ENCODE measurements at places on chromosomes 16 and 17.
A peak's percentile ranks its signal among the peaks of the same experiment; 100 is the strongest.

GRCh38 chr16:86270696-86271095 lies 239.6 kb upstream of the FOXF1 start:
- DNase-seq: no peak

GRCh38 chr17:29747660-29748059 lies 124.9 kb upstream of the CORO6 start:
- DNase-seq: no peak

GRCh38 chr16:53142823-53143568 lies 88.2 kb downstream of the CHD9 start:
- DNase-seq: no peak

- no peak for DNase-seq
Observed at GRCh38 chr17:1555651-1556471, 6.7 kb downstream of the PITPNA start.

DNA sequence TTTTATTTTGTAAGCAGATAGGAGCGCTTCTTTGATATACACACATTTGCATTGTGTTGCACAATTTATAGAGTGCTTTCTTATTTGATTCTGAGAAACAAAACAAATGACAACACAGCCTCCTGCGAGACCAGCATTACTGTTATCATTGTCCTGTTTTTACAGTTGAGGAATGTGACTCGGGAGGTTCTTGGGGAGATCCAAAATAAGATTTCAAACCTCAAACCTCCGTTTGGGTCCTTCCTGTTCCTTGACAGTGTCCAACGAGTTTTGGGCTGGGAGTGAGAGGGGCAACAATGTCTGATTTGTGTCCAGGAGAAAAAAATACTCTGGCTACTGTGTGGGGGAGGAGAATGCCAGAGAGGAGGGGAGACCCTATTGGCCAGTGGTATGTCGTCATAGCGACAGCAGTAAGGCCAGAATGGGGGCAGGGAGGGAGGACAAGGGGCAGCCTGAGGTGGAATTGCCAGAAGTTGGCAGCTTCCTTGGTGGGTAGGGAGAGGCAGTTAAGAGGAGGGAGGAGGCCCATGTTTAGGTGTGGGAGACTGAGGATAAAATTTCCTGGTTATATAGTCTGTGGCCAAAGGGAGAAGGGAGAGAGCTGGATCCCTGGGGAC lies 45.5 kb downstream of the TMEM132E start:
- peak; percentile 56 for DNase-seq

DNA sequence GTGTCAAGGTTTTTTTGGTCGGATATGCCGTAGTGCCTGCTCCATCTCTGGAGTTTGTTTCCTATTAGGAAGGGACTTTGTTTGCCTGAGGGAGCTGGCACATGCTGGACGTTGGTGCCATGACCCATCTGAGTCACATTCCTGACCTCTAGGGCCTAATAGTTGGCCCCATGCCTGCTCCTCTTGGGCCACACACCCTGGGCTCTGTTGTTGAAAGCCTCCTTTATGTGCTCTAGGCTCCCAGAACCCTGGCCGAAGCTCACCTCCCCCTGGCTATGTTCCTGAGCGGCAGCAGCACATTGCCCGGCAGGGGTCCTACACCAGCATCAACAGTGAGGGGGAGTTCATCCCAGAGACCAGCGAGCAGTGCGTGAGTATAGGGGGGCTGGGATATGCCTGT lies 18.4 kb downstream of the LIMD2 start:
- no peak for DNase-seq

DNA sequence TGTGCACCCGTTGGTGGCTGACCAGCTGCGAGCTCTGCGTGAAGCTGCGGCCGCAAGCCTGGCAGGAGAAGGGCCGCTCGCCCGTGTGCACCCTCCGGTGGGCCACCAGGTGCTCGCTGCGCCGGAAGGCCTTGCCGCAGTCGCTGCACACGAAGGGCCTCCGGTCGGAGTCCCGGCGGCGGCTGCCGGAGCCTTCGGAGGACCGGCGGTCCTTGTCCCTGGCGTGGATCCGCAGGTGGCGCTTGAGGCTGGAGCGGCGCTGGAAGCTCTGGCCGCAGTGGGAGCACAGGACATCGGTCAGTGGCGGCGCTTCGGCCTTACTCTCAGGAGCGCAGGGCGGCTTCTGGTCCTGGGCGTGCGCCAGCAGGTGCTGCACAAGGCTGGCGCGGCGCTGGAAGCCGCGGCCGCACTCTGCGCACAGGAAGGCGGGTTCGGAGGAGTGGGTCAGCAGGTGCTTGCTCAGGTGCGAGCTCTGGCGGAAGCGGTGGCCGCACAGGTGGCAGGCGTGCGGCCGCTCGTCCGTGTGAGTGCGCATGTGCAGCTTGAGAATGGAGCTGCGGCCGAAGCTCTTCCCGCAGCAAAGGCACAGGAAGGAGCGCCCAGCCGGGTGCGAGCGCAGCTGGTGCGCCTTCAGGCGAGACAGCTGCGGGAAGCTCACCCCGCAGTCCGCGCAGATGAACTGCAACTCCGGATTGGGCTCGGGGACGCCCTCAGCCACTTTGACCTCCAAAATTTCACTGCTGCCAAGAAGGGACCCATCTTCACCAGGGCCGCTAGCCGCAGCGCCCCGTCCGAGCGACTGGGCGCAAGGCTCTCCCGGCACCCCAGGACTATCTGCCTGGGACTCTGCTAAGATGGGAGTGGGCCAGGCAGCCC lies 9.1 kb downstream of the ZSCAN10 start:
- DNase-seq: no peak

- DNase-seq: no peak
Observed at GRCh38 chr17:50241431-50241830, 32.8 kb upstream of the TMEM92 start.

DNA sequence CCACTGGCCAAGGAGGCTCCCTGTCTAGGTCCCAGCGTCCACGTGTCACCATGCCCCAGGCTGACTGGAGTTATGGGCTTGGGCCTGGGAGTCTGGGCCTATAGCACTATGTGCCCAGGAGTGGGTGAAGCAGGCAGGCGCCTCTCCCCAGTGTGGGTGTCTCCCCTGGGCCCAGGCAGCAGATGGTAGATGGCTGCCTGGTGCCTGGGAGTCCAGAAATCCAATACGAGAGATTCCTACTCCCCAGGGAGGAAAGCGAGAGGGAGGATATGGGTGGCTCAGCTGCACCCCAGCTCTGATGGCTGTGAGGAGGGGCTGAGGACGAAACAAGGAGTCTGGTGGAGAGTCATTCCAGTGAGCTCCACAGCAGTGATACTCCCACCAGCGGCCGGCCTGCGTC lies 5.0 kb downstream of the KCNH6 start:
- no peak for DNase-seq

DNA sequence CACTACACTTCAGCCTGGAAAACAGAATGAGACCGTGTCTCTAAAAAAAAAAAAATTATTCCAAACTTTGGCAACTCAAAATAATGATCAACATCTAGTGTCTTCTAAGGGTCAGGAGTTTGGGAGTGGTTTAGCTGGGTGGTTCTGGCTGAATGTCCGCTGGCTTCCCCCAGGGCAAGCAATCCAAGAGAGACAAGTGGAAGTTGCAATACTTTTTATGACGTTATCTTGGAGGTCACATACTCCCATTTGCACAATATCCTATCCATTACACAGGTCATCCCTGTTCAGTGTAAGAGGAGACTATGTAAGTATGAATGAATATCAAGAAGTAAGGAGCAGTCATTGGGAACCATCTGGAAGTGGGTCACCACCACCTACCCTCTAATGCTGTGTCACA lies 15.2 kb upstream of the CLEC3A start:
- no peak for DNase-seq

GRCh38 chr16:80986557-80986956 lies 20.1 kb downstream of the CMC2 start:
- peak; percentile 26 for DNase-seq

GRCh38 chr16:80792031-80792430 lies 12.4 kb downstream of the CDYL2 start:
- DNase-seq: no peak

DNA sequence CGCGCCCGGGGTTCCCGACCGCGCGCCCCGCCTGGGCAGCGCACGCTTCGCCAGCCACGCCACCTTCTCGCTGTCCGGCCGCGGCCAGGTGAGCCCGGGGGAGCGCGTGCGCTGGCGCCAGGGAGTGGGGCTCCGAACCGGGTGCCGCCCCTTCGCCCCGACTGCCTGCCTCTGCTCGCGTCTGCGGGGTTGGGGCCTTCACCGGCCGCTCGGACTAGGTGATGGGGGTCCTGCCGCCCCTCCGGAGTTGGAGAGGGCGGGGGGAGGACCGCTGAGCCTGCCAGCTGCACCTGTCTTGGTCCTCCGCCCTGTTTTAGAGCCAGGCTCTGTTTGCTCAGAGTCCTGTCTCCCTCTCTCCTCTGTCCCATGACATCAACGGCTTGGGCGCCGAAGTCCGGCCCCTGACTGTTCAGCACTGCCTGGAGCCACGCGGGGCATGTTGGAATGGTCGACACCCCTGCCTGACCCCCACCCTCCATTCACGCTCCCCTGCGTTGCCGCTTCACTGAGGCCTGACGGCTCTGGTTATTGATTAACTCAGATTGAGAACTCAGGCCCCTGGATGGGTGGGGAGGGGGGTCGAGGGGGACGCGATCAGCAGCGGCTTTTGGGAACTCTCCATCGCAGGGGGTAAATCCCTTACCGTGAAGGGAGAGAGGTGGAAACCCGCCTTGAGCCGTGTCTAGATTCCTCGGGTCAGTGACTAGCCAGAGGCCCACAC lies 748 bp downstream of the SMTNL2 start:
- DNase-seq: no peak

DNA sequence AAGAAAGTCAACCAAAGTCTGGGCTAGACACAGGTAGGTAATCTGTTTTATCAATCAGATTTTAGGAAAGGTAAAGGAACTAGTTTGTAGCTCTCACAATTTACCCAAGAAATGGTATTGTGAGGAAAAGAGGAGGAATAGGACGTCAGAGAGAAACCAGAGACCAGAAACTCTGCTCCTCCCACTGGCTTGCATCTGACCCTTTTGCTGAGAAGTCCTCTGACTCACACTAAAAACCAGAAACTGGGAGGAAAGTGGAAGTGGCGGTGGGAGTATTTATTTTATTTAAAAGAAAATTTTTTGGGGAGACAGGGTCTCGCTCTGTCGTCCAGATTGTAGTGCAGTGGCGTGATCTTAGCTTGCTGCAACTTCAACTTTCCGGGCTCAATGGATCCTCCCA lies 38.0 kb upstream of the MNT start:
- no peak for DNase-seq

- no peak for DNase-seq
Observed at GRCh38 chr17:45925311-45925710, 31.0 kb downstream of the MAPT start.

DNA sequence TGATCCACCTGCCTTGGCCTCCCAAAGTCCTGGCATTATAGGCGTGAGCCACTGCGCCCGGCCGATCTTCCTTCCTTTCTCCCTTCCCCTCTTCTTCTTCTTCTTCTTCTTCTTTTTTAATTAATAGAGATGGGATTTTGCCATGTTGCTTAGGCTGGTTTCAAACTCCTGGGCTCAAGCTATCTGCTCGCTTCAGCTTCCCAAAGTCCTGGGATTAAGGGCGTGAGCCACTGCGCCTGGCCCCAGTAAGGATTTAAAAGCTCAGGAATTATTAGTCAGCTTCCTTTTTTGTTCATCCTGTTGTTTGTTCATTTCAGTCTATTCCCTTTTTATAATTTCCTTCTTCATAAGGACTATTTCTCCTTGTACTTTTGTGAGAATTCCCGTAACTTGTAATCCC lies 32.7 kb upstream of the LRRC37A start:
- DNase-seq: no peak

- DNase-seq: no peak
Observed at GRCh38 chr17:19301274-19301951, 61.1 kb downstream of the B9D1 start.

DNA sequence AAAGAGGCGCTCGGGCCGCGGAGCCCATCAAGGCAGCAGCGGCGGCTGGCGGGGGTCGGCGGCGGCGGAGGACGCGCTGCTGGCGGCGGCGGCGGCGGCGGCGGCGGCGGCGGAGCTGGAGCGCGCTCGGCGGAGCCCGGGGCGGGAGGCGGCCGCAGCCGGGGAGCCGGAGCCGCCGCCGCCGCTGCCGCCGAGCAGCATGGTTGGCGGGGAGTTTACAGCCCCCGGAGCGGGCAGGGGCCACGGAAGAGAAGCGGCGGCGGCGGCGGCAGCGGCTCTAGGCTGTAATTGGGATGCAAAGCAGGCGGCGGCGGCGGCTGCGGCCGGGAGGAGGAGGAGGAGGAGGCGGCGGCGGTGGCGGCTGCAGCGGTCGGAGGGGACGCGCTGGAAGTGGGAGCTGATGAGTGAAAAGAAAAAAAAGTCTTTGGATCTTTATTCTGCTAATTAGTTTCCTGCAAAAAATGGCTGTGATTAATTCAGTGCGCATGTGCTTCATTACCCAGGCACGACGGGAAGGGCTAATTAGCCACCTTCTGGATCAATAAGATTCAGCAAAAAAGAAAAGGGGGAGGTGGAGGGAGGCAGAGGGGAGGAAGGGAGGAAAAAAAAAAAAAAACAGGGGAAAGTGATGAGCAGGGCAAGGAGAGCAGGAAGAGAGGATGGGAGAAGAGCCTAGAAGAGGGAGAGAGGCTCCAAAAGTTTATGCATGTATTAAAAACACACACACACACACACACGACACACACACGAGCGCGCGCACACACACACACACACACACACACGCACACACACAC lies 10.9 kb upstream of the ZFHX3 start:
- DNase-seq: peak; percentile 72

- DNase-seq: no peak
Observed at GRCh38 chr17:12985431-12986293, 32.2 kb downstream of the ELAC2 start.

- peak; percentile 49 for DNase-seq
Observed at GRCh38 chr17:6374761-6375312, 60.1 kb downstream of the AIPL1 start.

DNA sequence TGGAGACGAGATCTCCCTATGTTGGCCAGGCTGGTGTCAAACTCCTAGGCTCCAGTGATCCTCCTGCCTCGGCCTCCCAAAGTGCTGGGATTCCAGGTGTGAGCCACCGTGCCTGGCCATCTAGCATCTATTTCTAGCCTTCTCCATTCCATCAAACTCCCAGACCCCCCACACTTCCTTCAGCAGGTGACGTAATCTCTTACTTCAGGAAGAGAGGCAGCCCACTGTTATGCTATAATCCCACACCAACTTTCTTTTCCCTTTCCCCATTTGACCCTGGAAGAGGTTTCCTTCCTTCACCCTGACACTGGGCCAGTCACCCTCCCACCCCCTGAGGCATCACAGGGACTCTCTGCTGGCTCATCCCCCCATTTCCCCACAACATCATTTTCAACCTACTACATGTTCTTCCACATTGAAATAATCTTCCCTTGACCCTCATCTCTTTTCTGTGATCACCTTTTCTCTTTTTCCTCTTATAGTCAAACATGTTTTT lies 7.6 kb downstream of the ITGA2B start:
- no peak for DNase-seq
